Activated CD8-positive, alpha-beta T cell treated with anti-CD3 and anti-CD28 coated beads for 36 hours (primary cell): ENCODE measurements at places on chromosomes 2 and 18. TPM values are rescaled to one million over a fixed set of nuclear protein-coding genes. Genes with fewer than 3 reads are reported as not detected.

Gene TIMM21
- 70.2 TPM for total RNA-seq

- no peaks in the 10 kb centered on the region for H3K4me1 ChIP-seq
- no peak for DNase-seq
- H3K27me3 ChIP-seq: no peaks in the 10 kb centered on the region
Measured at GRCh38 chr2:21198637-21199036, 74.9 kb downstream of the TDRD15 start.

DNA sequence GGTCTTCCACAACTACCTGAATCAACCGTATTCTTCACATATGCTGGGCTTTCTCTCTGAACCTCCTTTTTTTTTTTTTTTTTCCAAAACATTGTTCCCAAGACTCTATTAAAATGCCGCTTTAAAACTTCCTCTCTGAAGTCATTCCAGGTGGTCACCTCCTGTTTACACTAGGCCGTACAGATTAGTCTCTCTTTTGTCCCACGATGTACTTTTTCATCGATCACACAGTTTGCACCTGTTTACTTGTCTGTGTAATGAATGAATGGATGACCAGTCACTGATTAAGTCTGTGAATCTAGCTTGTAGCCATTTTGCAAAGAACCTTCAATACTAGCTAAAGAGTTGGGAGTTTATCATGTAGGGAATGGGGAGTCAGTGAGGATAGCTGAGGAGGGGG is 16.7 kb upstream of the FAM228A start:
- H3K4me3 ChIP-seq: no peak overlapping the region
- H3K27ac ChIP-seq: no peak overlapping the region
- no peaks in the 10 kb centered on the region for H3K4me1 ChIP-seq
- H3K27me3 ChIP-seq: no peaks in the 10 kb centered on the region
- no peaks in the 10 kb centered on the region for H3K36me3 ChIP-seq

Gene TMEM163
- not detected for total RNA-seq

- H3K27me3 ChIP-seq: peaks cover 34% of the 10 kb centered on the region
- H3K4me1 ChIP-seq: peaks cover 15% of the 10 kb centered on the region
- no peak overlapping the region for H3K27ac ChIP-seq
Measured at GRCh38 chr18:76498064-76498463, 3.0 kb upstream of the ZNF516 start.
